ENCODE measurements at places on chromosomes 3 and 15.

- DNase-seq, result no peak
Observed at GRCh38 chr15:101029971-101030661, 111.0 kb downstream of the LRRK1 start.

- DNase-seq, result no peak
Observed at GRCh38 chr3:169449012-169449411, 214.5 kb downstream of the MECOM start.

GRCh38 chr3:62211675-62212429 is 161.5 kb downstream of the FEZF2 start:
- no peak for DNase-seq

- DNase-seq, result no peak
Observed at GRCh38 chr15:64694816-64695215, 80.6 kb downstream of the RBPMS2 start.

- DNase-seq, result no peak
Observed at GRCh38 chr15:32709295-32710033, 8.3 kb upstream of the GREM1 start.

- no peak for DNase-seq
Observed at GRCh38 chr3:124391774-124392173, 338.5 kb upstream of the UMPS start.

- DNase-seq, result no peak
Observed at GRCh38 chr3:47455806-47456452, 19.8 kb downstream of the SCAP start.

- DNase-seq, result no peak
Observed at GRCh38 chr3:161266731-161267150, 45.6 kb downstream of the NMD3 start.

- no peak for DNase-seq
Observed at GRCh38 chr3:195224156-195224979, 46.6 kb downstream of the XXYLT1 start.

DNA sequence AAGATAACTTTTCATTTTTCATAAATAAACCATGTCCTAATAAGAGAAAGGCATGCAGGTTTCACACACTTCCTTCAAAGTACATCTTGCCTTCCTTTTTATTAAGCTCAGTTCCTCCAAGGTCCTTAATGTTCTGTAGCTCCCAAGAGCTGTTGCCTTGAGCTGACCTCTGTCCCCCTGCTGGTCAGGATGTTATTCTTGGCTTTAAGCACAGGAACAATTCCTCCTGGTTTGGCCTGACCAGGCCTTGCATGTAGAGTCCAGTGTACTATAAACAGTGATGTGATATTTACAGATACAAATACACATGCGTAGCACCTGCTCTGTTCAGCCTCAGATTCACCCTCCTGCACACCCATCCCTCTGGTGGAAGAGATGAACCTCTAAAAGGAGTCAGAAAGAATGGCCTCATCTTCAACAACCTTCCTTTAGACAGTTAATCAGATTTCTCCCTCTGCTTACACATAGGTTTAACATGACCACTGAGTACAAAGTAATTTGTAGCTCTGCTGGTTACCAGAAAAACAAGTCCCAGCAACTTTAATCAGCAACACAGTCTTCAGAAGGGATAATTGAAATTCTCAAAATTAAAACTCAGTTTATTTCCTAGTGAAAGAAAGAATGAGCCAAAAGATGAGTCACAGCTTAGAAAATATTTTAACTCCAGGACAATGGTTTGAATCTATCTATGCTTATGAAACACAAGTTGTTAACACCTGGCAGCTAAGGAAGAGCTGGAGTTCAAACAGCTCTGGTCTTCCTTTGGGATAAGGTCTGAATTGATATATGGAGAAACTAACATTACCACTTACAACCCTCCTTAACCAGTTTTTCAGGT is 46.5 kb downstream of the PTPN9 start:
- DNase-seq, result peak; percentile 13

DNA sequence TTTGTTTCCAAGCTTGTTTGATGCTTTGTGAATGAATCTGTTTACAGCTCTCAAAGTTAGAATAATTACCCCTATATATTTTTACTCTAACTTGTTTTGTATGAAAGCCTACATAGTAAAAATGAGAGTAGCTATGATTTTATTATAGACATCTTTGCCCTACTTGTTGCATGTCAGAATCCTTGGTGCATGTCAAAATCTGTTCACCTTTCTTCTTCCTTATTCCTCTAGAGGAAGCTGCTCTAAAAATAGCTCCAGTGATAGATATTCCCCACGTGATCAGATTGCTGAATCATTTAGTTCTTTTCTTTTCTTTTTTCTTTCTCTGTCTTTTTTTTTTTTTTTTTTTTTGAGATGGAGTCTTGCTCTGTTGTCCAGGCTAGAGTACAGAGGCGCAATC is 39.8 kb downstream of the LRRC49 start:
- DNase-seq, result no peak

DNA sequence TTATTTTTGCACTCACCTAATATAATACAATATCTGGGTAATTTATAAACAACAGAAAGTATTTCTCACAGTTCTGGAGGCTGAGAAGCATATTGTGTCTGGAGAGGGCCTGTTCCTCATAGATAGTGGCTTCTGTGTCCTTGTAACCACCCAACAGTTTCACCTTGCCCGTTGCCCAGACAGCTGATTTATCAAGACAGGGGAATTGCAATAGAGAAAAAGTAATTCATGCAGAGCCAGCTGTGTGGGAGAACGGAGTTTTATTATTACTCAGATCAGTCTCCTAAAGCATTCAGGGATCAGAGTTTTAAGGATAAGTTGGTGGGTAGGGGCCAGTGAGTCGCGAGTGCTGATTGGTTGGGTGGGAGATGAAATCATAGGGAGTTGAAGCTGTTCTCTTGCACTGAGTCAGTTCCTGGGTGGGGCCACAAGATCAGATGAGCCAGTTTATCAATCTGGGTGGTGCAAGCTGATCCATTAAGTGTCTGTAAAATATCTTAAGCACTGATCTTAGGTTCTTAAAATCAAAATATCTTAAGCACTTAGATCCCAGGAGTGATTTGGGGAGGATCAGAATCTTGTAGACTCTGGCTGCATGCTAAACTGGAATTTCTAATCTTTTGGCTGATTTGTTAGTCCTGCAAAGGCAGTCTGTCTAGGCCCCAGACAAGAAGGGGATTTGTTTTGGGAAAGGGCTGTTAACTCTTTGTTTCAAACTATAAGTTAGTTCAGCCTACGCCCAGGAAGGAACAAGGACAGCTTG is 33.9 kb upstream of the C15orf39 start:
- no peak for DNase-seq

DNA sequence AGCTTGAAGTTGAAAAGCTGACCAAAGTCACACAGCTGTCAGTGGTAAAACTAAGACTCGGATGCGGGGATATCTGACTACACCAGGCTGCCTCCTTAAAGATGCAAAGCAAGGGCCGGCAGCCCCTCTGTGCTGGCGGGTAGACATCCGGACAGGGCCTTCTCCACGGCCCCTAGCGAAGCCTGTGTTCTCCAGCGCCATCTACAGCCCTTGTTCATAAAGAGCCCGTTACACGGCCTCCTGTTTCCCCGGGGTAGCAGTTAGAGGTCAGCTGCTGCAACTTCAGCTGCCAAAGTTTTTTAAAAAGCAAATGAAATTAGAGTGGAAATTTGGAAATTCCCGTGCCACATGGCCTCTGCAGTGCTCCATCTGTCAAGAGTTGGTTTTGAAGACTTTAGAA is 383.0 kb downstream of the TBL1XR1 start:
- no peak for DNase-seq

GRCh38 chr15:68987676-68988075 is 26.8 kb upstream of the NOX5 start:
- DNase-seq, result no peak

- DNase-seq, result peak; percentile 40
Observed at GRCh38 chr15:90264671-90265070, 801 bp upstream of the NGRN start.

DNA sequence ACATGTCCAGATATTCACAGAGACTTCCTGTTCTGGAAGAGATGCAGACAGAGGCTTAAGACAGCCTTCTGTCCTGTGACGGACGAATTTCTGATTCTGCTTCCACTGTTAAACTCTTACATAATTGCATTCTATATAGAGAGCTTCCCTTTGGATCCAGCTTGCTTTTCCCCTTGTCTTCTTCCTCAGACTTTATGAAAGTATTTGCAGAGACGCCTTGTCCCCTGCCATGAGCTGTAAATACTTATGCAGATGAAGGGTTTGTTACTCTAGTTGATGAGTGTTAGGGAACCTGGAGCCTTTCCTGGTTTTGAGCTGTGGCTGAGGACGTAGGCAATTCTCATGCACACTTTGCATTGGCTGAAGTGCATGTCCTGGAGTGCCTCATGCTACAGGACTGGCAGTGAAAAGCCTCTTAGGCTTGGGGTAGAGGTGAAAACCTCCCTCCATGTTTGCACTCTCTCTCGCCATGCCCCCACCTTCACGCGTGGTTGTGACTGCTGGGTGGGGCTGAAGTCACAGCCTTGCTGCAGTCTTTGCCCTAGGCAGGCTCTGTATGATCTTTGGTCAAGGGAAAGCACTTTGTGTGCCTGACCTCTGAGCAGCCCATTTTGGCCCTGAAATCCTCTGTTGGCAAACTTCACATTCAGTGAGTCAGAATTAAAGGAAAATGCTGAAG is 286.6 kb downstream of the PTPRG start:
- DNase-seq, result no peak

DNA sequence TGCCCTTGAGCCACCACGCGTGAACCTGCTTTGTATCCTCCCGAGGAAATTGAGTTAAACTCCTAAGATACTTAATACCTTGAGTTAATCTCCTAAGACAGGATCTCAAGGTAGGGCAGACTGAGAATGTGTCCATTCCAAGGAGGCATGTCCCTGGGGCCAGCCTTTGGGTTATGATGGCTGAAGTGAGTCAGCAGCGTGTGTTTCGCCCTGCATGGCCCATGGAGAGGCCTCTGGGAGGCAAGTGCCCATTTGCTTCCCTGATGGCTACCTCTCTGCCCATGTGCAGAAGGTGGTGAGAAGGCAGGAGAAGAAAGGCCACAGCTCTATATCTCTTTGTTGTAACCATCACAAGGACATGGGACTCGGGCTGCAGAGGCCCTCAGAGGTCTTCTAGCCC is 36.7 kb upstream of the LIMD1 start:
- no peak for DNase-seq

- no peak for DNase-seq
Observed at GRCh38 chr3:187267306-187267705, 24.2 kb downstream of the MASP1 start.

GRCh38 chr3:29176501-29176900 is 104.4 kb upstream of the RBMS3 start:
- no peak for DNase-seq

DNA sequence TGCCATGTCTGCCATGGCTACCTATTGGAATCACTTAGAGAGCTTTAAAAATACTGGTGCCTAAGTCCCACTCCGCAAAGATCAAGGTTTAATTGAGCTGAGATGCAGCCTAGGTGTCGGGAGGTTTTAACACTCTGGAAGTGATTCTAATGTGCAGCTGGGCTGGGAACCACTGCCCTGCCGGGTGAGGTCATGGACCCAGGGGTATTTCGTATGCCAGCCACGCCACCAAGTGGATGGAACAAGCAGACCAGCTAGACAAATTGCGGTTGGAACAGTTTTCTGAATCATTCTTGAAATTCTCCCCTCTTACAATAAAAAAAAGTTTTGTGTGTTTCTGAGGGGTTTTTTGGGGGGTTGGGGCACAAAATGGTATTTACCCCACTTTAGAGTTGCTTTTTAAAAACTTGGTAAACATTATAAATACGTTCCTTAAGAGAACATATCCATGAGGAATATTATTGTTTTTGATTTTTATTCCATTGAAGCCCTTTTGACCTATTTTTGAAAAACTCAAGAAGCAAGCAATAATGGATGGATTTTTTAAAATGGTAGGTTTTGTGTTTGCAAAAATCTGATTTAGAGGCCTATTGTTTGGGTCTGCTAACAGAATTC is 66.2 kb upstream of the CSTA start:
- DNase-seq, result peak; percentile 49

DNA sequence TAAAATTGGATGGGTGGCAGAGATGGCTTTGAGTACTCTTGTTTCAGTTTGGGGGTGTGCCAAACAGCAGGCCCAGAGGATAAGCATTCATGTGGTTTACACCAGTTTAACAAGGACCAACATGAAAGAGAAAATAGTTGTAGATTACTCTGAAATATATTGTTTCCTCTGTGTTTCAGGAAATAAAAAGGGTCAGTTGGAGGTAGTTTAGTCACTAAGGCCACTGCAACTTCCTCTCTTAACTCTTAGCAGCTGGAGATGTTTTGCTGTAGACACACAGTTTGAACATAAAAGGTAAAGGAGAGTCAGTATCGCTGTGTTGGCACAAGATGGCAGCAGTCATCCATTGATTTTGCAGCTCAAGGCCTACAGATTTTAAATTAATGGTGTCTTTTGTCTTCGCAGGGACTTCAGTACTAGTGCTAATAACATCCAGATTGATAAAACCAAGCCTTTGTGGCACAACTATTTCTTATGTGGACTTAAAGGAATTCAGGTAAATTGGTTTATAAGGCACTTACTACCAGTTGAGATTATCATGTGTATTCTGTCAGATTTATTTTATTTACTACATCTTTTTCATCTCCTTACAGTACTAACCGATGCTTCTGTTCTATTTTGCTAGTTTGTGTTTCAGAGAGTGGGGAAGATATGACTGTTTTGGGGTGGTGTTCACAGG is 65.5 kb downstream of the GALK2 start:
- peak; percentile 63 for DNase-seq

- no peak for DNase-seq
Observed at GRCh38 chr3:120741837-120742197, 499 bp downstream of the RABL3 start.

- no peak for DNase-seq
Observed at GRCh38 chr15:86377914-86378313, 298.2 kb downstream of the AGBL1 start.

GRCh38 chr3:189947948-189948723 is 172.6 kb downstream of the P3H2 start:
- peak; percentile 12 for DNase-seq

DNA sequence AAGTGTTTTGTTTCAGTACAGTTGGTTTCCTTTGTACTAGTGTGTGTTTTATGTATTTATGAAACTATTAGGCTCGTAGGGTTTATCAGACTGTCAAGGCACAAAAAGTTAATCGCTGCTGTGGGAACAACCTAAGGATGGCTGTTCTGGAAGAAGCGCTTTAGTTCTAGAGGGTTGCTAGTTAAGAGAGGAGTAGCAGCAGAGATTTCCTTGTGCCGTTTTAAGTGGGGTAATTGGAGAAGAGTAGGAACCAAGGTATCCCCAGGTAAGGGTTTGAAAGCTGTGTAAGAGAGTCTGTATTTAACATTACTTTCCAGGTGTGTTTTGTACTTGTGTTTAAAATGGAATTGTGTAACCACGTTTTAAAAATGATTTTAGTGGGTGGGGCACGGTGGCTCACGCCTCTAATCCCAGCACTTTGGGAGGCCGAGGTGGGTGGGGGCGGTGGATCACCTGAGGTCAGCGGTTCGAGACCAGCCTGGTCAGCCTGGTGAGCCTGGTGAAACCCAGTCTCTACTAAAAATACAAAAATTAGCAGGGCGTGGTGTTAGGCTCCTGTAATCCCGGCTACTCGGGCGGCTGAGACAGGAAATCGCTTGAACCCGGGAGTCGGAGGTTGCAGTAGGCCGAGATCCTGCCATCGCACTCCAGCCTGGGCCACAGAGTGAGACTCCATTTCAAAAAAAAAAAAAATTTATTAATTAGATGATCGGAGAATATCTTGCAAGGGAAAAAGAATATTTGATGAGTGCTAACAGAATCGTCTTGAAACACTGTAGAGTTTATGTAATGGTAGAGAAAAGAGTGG is 2.6 kb downstream of the MORF4L1 start:
- DNase-seq, result no peak

GRCh38 chr3:191339316-191339917 is 9.1 kb upstream of the UTS2B start:
- DNase-seq, result no peak

GRCh38 chr3:177351757-177352158 is 154.5 kb upstream of the TBL1XR1 start:
- DNase-seq, result no peak

- DNase-seq, result no peak
Observed at GRCh38 chr3:21484057-21484827, 266.8 kb downstream of the ZNF385D start.
